ENCODE measurements at places on chromosomes 13 and 19.

- no peak for DNase-seq
Measured at GRCh38 chr13:27510082-27510481, 59.7 kb upstream of the MTIF3 start.

- no peak for DNase-seq
Measured at GRCh38 chr13:51823863-51824262, 19.9 kb upstream of the DHRS12 start.

GRCh38 chr19:49224879-49225278 is 67.3 kb downstream of the TRPM4 start:
- DNase-seq = peak; percentile 32

DNA sequence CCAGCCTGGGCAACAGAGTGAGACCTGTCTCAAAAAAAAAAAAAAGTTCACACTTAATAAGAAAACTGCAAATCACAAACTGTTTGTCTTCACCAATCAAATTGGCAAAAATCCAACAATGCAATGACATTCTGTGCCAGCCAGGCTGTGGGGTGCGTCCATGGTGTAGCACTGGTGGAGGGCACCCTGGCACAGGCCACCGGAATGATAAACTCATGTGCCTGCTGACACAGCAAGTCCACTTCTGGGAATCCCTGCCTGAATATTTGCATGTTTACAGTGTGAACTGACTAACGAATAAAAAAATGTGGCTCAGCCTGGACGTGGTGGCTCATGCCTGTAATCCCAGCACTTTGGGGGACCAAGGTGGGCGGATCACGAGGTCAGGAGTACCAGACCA is 1.6 kb upstream of the LRRC25 start:
- DNase-seq = no peak

- DNase-seq = no peak
Measured at GRCh38 chr19:58157045-58157728, 6.6 kb upstream of the ZNF329 start.

DNA sequence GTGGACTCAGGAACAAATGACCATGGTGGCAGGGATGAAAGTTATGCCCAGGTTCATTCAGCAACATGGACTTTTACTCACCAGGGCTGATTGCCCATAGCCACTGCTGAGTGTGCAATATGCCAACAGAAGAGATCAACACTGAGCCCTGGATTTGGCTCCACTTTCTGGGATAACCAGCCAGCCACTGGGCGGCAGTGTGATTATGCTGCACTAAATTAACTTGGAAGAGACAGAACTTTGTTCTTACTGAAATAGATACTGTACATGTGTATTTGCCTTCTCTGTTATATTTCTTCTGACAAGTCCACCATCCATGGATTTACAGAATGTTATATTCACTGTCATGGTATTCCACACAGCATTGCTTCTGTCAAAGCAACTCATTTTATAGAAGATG is 257.4 kb downstream of the TDRD3 start:
- peak; percentile 87 for DNase-seq

GRCh38 chr13:58583966-58584365 is 952.4 kb downstream of the PCDH17 start:
- no peak for DNase-seq

GRCh38 chr19:936175-936546 is 10.3 kb downstream of the ARID3A start:
- DNase-seq = no peak

DNA sequence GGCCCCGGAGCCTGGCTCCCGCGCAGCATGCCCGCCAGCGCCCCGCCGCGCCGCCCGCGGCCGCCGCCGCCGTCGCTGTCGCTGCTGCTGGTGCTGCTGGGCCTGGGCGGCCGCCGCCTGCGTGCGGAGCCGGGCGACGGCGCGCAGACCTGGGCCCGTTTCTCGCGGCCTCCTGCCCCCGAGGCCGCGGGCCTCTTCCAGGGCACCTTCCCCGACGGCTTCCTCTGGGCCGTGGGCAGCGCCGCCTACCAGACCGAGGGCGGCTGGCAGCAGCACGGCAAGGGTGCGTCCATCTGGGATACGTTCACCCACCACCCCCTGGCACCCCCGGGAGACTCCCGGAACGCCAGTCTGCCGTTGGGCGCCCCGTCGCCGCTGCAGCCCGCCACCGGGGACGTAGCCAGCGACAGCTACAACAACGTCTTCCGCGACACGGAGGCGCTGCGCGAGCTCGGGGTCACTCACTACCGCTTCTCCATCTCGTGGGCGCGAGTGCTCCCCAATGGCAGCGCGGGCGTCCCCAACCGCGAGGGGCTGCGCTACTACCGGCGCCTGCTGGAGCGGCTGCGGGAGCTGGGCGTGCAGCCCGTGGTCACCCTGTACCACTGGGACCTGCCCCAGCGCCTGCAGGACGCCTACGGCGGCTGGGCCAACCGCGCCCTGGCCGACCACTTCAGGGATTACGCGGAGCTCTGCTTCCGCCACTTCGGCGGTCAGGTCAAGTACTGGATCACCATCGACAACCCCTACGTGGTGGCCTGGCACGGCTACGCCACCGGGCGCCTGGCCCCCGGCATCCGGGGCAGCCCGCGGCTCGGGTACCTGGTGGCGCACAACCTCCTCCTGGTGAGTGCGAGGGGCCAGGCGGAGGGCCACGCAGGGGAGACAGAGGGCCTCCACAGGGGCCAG is at the start of gene KL:
KL (plus strand) TSS at position 10 of the 909 bp plus-strand sequence; CDS start at position 28, 18 bp downstream.
- DNase-seq = peak; percentile 13

DNA sequence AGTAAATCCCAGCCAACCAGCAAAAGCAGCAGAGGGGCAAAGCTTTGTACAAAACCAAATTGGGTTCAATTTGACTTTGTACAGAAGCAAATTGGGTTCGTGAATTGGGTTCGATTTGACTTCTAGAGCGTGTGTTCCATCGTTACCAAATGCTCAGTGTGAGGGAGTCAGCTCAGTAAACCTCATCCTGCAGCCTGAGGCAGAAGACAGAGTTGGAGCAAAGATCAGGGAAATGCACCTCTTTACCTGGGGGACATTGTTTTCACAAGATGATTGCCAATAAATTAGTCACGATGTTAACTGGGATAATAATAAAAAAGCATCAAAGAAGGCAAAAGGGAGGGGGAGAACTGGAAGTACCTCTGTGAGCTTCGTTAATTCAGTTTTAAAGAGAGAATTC is 1.5 kb downstream of the RAB20 start:
- no peak for DNase-seq

DNA sequence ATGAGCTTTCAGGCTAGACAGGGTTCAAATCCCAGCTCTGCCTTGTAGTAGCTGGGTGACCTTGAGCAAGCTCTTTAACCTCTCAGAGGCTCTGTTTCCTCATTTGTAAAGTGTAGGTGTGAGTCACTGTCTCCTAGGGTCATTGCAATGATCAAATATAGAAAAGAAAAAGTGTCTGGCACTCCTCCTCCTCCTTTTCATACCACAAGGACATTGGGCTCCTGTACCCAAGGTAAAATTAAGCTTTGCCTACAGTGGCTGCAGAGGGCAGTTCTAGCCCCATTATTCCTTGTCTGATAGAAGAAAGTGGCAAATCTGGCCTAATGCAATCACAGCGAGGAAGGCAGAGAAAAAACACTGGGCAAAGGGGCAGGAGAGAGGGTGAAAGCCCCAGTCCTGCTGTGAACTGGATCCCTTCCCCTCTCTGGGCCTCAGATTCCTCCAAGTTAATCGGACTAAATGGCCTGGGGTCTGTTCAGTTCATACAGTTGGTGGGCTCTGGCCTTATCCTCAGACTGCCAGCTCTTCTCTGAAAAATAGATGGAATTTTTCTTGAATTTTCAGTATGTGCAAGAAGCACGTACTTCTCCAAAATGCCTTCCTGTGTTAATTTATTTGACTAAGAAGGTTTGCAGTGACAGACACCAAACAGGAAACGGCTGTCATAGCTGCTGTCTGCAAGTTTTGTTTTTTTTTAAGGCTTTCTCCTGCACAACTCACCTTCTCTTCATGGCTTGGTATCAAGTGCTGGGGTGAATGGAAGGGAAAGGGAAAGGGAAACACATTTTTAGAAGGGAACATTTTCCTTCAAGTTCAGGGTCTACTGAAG is 35.3 kb downstream of the RGCC start:
- no peak for DNase-seq

Data from umbilical cord (tissue), 2 donors.